ENCODE measurements at places on chromosomes 4 and X.

DNA sequence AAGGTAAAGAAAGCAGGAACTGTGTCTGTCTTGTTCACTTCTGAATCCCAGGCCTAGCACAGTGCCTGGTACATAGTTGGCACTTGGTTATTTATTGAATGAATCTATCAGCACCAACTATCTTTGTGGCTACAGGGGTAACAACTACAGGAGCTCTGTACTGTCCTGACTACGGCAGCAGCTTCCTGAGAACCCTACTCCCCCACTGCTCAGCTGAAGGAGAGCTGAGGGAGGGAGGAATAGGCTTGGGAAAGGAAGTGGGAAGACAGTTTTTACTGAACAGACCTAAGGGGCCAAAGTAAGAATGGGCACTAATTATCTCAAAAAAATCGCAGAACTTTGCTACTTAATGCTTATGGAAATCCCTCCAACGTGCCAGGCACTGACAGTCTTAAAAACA lies 156.1 kb upstream of the RAPGEF2 start:
- DNase-seq = no peak

- DNase-seq = no peak
These were observed 272.5 kb downstream of the ARHGAP10 start for GRCh38 chr4:148004228-148004857.

GRCh38 chrX:110409925-110410324 lies 51.3 kb downstream of the RTL9 start:
- DNase-seq = no peak

DNA sequence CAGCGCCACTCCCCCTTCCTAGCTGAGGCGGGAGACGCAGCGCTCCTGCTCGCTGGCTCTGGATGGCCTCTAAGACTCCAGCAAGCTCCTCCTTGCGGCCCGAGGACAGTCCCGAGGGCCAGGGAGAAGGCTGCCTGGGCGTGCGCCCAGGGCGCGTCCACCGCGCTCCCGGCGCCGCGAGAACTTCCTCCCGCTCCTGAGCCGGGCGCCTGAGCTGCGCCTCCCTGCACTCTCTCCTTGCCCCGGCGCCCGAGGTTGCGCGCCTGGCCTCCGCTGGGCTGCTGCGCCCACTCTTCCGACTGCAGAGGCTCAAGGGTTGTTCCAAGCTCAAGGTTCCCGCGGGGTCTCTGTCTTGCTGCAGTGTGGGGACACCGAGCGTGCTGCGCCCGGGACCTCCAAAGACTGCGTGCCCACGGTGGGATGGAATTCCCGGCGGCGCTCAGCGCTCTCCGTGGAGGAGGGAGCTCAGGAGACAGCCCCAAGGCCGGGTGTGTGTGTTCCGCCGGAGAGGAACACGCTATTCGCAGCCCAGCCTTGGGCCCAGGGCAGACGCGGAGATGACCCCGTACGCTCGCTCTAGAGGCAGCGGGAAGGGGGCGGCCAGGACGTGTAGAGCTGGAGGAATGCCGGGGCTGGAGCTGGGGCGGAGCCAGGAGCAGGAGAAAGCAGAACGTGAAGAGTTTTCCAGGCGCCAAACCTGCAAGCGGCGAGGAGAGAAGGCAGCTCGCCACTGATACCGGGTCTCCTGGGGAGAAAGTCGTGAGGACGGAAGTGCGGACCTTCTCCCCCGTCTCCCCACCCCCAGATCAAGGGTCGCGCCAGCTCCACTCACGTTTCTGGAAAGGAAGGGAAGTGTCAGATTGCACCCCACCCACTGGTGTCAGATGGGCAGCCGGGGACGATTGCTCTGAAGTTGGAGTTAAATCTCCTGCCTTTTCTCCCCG lies at the start of gene ARHGAP6:
Gene ARHGAP6 (minus strand): TSS at position 753 of the 944 bp plus-strand sequence. CDS start 1,092 bp downstream, outside the sequence.
- DNase-seq = no peak

DNA sequence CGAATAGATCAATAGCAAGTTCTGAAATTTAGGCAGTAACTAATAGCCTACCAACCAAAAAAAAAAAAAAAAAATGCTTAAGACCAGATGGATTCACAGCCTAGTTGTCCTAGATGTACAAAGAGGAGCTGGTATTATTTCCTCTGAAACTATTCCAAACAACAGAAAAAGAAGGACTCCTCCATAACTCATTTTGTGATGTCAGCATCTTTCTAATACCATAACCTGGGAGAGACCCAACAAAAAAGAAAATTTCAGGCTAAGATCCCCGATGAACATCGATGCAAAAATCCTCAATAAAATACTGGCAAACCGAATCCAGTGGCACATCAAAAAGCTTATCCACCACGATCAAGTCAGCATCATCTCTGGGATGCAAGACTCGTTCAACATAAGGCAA lies 1557.9 kb downstream of the C4orf33 start:
- DNase-seq = no peak

DNA sequence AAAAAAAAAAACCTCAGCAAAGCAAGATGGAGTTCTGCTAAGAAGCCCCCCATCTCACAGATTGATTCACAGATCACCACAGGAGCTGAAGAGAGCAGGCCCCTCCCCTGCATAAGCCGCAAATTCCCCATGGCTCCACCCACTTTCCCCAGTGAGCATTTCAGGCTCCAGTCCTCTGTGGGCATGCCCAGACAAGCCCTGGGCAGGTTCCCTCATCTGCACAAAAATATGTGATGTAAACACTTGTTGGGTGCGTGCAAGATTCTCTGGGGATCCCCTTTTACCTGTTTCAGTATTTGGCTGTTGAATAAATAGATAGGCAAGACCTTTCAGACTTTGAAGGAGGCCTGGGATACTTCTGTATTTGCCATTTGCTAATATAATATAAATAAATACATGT lies 514.3 kb downstream of the PCDH7 start:
- no peak for DNase-seq

DNA sequence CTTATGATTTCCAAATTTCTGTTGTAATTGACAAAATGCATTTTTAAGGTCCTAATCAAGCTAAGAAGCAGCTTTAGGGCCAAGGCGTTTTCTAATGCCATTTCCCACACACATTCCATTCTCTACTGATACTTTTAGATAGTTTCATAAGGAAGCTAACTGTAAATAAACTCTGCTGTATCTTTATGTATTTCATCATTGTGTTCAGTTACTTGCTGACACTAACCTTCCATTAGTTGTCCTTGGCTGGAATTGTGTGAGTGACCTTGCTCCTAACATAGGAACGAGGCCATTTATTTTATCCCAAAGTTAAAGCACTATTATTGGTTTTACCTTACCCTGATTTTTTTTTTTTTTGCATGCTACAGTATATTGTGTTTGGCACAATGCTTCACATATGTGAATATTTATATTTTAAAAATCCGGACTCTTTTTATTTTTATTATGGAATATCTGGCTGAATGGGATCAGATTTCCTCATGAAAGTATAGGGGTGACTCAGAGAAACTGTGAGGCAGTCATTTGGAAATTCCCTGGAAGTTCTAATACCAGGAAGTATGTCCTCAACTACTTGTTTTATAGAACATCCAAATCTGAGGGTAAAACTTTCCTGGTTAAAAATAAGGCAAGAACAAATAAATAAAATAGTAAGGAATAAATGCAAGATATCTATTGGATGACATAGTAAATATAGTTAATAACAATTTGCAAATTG lies 62.7 kb upstream of the SORBS2 start:
- no peak for DNase-seq

- DNase-seq = no peak
These were observed 113.8 kb upstream of the WDR17 start for GRCh38 chr4:175951794-175952193.

DNA sequence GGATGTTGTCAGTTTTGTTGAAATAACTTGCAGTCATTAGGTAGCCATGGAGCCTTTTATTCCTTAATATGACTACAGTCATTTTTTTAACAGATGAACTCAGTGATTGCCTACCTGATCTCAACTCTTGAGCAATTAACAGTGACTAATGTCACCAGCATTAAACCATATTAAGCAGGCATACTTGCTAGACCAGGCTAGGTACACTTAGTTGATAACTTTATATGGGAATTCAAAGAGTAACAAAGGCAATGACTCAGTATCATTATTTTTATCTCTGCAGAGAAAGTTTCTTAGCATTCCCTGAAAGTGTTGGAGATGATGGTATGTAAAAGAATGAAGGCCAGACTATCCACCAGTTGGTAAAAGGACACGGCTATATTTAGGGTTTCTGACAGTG lies at the start of gene C4orf54:
Gene C4orf54 (minus strand): TSS at position 31 of the 400 bp plus-strand sequence. CDS start 3,180 bp downstream, outside the sequence.
- DNase-seq = no peak

DNA sequence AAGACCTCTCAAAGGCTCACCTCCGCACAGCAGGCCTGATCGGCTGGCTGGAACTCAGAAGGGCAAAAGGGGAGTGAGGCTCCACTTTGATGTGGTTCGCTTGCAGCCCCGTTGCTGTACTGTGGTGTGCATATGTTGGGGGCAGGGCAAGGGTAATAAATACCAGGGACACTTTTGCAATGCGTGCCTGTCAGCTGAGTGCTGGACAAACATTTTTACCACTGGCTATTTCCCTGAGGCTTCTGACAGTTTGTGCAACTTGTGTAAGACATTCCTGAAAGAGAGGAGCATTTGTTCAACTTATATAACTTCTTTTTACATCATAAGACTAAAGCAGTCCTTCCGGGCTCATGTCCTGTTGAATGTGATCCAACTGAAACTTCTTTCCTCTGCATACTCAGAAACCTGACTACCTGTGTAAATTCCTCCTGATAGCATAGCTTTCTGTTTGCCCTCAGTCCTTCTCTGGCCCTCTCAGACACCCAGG lies 82.3 kb downstream of the SPRY1 start:
- DNase-seq = no peak

GRCh38 chr4:107736037-107736436 lies 16.0 kb upstream of the PAPSS1 start:
- DNase-seq = no peak

DNA sequence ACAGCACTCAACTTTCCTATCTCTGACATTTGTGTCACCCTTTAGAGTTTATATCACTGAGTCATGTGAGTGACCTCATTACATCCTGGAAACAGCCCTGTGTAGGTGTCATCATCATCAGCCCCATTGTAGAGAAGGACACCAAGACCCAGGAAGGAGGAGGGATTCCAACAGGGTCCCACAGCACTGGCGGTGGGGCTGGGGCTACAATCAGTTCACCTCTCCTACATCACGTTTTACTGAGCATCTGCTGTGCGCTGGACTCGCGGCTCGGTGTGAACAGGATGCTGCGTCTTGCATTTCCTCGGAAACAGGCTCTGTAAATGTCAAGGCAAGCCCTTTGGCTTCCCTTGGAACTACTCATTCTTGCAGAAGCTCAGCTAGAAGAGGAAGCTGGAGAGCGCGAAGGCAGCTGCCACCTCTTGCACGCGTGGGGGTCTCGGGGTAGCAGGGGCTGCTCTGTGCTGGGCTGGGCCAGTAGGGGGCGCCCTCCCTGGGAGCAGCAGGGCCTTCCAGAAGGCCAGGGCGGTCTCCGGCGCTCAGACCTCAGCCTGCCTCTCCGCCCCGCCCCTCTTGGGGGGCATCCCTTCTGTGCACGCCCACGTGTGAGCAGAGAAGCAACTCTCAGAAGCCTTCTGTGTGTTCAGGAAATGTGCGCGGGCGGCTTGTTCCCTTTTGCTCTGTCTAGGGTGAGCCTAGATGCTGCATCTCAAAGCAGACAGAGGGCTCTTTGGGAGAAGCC lies 29.0 kb downstream of the REELD1 start:
- DNase-seq = peak; percentile 62

GRCh38 chrX:137651647-137652046 lies 85.7 kb downstream of the ZIC3 start:
- no peak for DNase-seq

GRCh38 chr4:164701665-164702064 lies 52.3 kb upstream of the SMIM31 start:
- no peak for DNase-seq

DNA sequence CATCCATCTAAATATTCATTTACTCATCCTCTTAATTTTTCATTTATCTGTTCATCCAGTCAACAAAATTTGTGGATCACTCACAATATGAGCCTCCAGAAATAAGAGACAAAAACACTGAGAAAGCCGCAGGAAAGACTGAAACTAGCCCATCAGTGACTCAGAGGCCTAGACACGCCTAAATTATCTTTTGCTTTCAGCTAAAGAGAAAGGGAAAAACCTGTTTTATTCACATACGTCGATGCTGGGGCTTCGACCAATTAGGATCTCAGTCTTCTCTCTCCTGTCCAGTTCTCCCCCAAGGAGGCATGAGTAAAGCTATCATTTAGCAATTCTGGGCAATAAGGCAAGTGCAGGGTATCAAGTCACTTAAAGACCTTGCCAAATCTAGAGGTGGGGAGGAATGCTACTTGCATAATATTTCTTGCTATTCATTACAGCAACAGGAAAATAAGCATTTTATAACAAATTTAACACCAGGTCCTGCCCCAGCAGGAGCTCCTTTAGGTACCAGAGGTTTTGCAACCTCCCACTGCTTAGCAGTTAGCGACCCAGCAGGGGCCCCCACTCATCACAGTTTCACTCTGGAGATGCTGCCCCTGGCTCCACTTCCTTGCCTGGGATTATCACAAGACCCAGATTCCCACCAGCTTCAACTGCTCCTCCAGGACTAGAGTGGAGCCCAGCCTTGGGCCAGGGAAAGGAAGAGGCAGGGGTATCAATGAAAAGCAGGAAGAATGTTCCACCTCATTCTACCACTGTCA lies 30.1 kb upstream of the TMEM154 start:
- DNase-seq = no peak

GRCh38 chr4:76881375-76881774 lies 16.6 kb downstream of the SOWAHB start:
- no peak for DNase-seq

DNA sequence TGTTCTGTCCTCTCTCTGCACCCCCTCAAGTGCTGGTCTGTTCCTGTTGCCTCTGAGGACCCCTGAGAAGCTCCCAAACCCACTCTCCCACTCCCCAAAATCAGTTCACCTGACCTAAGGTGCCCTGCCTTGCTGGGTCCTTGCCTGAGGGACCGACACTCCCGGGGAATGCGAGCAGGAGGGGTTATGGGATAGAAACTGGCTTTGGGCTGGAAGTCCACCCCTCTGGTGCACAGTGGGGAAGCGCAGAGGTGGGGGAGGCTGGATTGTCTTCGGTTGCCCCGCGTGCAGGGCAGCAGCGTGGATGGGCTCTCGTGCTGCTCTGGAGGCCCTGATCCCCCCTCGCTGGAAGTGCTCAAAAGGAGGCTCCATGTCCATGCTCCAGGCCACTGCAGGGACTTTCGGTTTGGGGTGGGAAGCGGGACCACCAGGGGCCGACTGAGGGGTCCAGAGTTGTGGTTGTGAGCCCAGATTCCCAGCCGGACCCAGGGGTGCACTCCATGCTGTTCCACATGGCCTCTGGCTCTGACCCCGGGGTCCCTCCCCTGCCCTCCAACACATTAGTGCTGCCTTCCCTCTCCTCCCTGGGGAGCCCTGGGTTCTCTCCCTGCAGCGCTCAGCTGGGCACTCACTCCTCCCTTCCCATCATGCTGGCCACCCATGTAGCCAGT lies 7.6 kb downstream of the SORCS2 start:
- no peak for DNase-seq

DNA sequence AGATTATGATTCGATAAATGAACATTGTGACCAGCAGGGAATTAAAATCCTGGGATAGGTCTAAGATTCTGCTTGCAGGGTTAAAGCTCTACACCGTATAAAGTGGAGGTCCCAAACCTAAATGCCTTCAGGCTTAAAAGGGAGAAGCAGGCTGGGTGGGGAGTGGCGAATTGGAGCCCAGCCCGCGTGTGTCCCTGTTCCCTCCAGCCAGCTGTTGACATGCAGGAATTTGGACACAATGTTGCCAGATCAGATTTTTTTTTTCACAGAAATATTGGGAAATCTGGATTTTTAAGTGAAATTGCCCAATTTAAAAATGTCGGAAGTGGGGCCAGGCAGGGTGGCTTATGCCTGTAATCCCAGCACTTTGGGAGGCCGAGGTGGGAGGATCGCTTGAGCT lies 60.5 kb downstream of the ELF4 start:
- DNase-seq = no peak

GRCh38 chr4:82043809-82044137 lies 330.0 kb downstream of the HNRNPD start:
- DNase-seq = no peak

All from activated CD8-positive, alpha-beta memory T cell treated with anti-CD3 and anti-CD28 coated beads for 48 hours (primary cell).